ENCODE measurements at places on chromosomes 5 and 9.

GRCh38 chr9:130192382-130192999, 20.3 kb downstream of the NCS1 start:
- no peak for DNase-seq

DNA sequence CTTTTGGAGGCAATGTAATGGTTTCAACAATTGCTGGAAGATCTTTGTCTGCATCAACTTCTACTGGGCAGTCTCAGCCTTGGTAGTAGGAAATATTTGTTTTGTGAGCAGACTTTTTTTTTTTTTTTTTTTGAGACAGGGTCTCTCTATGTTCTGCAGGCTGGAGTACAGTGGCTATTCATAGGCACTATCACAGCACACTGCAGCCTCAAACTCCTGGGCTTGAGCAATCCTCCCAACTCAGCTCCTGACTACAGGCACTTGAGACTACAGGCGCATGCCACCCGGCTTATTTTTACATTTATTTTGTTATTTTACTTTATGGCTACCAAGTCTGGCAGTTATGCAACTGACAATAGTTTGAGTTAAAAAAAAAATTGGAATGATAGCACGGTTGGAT, 187.3 kb downstream of the SNX18 start:
- DNase-seq: no peak

DNA sequence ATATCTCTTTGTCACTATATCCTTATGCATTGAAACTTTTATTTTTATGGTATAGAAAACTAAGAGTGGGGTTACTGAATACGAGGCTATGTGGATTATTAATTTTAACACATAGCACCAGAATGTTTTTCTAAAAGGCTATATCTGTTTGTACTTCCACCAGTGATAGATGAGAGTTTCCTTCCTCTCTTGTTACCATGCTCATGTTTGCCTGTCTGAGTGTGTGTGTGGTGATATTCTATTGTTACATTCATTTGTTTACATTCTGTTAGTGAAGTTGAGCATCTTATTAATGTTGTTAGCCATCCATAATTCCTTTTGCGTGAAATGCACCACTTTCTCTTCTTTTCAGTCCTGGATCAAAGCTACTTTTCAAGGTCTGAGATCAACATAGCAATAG, 54.1 kb upstream of the ALDH1A1 start:
- no peak for DNase-seq

GRCh38 chr5:178383919-178384815, 151.6 kb upstream of the PHYKPL start:
- DNase-seq: no peak

- no peak for DNase-seq
Observed at GRCh38 chr5:81537905-81538547, 144.1 kb upstream of the ACOT12 start.

- no peak for DNase-seq
Observed at GRCh38 chr9:37986001-37986400, 82.1 kb upstream of the SLC25A51 start.

DNA sequence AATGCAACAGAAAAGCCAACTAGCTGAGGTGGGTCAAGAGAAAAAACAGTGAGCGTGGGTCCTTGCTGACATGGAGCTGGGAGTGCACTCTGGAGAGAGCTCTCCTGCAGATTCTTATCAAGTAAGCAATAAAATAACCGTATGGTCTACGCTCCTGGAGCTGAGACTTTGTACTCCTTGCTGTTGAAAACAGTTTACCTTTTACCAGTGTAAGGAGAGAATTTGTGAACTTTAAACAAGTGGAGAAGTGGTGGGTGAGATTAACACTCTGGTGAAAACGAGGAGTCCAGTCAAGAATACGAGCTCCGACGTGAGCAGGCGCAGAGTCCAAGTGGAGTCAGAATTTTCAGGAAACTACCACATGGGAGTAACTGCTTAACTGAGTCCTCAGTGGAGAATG, 156.1 kb upstream of the ERCC6L2 start:
- DNase-seq: no peak

GRCh38 chr9:129121483-129121882, 10.3 kb downstream of the PTPA start:
- no peak for DNase-seq

- DNase-seq: no peak
Observed at GRCh38 chr5:55062039-55062779, 38.2 kb downstream of the GZMK start.

Data from NCI-H446 treated with DMSO at 0.1 percent for 48 hours (cell line).